Activated T-cell treated with anti-CD3 and anti-CD28 coated beads for 48 hours (primary cell): ENCODE measurements at places on chromosomes 6 and 20.

DNA sequence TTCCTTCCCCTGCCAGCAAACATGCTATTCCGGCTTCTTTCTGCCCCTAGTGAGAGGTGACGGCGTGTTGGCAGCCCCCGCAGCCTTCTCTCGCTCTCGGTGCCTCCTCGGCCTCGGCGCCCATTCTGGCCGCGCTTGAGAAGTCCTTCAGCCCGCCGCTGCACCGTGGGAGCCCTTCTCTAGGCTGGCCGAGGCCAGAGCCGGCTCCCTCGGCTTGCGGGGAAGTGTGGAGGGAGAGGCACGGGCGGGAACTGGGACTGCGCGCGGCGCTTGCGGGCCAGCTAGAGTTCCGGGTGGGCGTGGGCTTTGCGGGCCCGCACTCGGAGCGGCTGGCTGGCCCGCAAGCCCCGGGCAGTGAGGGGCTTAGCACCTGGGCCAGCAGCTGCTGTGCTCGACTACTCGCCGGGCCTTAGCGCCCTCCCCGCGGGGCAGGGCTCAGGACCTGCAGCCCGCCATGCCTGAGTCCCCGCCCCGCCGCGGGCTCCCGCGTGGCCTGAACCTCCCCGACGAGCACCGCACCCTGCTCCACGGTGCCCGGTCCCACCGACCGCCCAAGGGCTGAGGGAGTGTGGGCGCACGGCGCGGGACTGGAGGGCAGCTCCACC is 20.0 kb upstream of the PXDC1 start:
- DNase-seq = no peak

GRCh38 chr20:57399587-57400155 is 8.5 kb downstream of the RBM38 start:
- peak; percentile 60 for DNase-seq

GRCh38 chr6:52904562-52905279 is 4.8 kb downstream of the GSTA3 start:
- DNase-seq = no peak

- no peak for DNase-seq
Observed at GRCh38 chr6:151716526-151716932, 91.0 kb upstream of the ESR1 start.

DNA sequence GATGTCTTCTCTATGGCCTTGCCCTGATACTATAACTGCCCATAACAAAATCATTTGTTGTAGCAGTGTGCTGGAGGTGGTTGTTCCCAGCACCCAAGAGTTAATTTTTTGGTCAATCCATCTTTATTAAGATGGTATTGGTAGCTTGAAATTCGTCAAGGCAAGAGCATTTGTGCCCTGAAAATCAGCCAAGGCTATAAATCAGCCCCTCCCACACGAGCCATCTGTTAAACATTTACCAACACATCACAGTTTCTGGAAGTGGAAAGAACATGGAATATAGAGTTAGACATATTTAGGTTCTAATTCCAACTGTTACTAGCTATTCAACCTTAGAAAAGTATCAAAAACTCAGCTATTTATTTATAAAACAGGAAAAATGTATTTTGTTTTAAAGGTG is 888.4 kb upstream of the GJE1 start:
- no peak for DNase-seq

DNA sequence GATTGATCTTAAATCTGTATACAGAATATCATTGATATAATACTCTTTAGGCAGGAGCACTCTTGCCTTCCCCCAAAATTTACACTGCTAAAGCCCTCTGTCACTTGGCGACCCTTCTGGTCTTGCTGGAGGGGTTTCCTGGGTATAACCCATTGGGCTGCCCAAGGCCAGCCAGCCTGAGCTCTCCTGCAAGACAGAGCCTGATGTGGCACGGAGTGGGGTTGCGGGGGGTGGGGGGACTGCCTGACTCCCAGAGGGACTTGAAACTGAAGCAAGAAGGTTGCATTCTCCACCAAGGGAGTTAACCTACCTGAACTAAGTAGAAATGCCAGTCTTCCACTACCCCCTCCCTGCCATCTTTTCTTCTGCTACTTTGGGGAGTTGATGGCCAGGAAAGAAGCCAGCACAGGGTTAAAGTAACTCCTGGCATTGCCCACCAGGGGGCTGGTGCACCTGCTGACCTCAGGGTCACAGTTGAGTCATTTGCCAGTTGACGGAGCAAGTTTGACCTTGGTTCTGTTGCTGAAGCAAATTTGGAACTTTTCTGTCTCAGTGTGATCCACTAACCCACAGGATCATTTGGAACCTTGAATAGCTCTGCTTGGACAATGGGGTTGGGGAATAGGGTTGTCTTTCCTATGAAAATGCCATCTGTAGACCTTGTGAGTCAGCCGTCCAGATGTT is 79.4 kb downstream of the ASXL1 start:
- no peak for DNase-seq

DNA sequence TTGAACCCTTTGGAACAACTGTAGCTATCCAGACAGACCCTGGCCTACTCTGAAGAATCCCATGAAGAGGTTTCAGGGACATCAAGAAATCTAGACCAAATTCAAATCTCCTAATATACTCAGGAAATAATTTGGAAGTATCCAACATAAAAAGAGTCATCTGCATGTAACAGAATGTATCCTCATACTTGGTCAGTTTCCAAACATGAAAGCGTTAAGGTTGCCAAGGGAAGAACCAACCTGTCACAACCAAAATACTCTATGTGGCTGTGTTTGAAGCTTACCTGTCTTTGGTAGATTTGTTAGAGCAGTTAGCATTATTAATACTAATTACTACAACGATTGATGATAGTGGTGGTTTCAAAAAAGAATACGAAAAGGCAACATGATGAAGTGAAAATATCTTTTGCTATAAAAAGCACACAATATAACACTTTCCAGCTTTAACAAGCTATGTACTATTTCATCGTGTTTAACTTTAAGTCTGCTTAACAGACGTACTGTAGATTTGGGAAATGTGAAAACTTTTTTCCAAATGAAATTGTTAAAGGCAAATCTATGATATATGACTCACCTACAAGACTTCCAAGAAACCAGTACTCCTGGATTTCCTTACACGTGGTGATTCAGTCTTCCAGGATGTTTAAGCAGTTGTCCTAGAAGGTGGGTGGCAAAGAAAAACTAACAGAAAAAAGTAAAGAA is 46.6 kb upstream of the ENPP1 start:
- DNase-seq = no peak

GRCh38 chr6:157224951-157225574 is 98.3 kb downstream of the TMEM242 start:
- DNase-seq = no peak

GRCh38 chr6:143107911-143108761 is 47.4 kb downstream of the AIG1 start:
- no peak for DNase-seq

DNA sequence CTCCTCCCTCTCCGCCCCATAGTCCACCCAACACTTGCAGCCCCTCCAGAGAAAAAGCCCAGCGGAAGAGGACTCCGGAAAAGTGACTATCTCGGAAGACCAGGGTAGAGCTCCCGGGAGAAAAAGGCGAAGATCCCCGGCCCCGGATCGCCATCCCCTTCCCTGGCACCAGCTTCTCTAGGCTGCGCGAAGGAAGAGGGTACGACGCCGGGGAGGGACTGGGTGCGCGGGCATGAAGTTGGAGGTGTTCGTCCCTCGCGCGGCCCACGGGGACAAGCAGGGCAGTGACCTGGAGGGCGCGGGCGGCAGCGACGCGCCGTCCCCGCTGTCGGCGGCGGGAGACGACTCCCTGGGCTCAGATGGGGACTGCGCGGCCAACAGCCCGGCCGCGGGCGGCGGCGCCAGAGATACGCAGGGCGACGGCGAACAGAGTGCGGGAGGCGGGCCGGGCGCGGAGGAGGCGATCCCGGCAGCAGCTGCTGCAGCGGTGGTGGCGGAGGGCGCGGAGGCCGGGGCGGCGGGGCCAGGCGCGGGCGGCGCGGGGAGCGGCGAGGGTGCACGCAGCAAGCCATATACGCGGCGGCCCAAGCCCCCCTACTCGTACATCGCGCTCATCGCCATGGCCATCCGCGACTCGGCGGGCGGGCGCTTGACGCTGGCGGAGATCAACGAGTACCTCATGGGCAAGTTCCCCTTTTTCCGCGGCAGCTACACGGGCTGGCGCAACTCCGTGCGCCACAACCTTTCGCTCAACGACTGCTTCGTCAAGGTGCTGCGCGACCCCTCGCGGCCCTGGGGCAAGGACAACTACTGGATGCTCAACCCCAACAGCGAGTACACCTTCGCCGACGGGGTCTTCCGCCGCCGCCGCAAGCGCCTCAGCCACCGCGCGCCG is 822 bp downstream of the FOXQ1 start:
- no peak for DNase-seq

DNA sequence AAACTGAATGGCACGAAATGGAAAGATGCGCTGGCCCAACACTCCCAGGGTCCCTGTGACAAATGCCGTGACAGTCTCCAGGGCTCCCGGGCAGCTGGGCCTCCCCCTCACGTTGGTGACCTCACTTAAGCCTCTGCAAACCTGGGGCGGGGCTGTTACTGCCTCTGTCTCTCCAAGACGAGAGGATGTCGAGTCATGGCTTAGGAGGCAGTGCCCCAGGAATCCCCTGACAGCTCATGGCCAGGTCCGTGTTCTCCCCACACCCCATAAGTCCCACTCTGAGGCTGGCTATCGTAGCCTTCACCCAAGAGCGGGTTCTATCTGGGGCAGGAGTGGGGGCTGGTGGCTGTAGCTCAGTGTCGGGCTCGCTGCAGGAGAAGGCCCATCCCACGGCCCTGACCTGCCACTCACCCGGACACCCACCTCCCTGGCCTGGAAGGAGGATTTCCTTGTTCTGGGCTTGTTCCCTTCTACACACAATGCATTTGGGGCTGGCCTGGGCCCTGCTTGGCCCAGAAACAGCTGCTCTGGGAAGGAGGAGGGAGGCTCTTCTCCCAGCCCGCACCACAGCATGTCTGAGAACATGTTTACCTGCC is 5.6 kb upstream of the RPS21 start:
- no peak for DNase-seq

GRCh38 chr6:137076277-137077068 is 31.7 kb upstream of the IL20RA start:
- peak; percentile 46 for DNase-seq

DNA sequence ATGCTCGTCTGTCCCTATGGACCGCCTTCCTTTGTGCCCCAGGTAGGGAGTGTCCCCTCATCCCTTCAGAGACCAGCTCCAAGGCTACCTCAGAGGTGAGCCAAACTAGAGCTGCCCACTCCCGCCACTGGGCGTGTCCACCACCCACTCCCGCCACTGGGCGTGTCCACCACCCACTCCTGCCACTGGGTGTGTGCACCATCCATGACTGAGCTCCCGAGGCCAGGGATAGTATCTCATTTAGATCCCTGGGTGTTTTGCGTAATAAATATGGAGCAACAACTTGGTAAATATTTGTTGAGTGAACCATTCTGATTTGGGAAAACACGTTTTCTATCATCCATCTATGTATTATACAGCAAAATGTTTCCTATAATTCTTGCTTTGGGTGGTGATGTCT is 68.8 kb downstream of the ZBTB2 start:
- no peak for DNase-seq

GRCh38 chr6:19547507-19547906 is 289.7 kb upstream of the ID4 start:
- no peak for DNase-seq

- no peak for DNase-seq
Observed at GRCh38 chr6:157385482-157385881, 4.5 kb downstream of the ZDHHC14 start.

DNA sequence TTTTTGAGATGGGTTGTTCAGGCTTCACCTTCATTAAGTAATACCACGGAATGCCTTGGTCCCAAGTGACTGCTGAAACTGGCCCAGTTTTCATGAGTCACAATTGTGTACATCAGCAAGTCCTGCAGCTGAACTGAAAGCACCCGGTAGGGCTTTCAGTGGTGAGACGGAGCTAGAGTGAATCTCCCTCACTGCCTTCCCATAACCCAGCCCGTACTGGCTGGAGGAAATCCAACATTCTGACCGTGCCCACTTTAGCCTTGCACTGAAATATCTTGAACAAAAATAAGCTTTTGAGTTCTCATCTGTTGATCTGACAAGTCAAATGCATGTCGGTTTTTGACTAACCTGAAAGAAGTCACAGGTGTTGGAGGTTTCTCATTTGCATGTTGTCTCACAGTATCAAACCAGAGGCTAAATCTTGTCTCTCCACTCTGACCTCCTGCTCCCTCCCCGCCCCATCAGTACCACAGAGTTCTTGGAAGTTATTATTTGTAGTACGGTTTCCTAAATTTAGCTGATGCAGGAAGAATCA is 35.9 kb downstream of the DUSP22 start:
- no peak for DNase-seq

- DNase-seq = no peak
Observed at GRCh38 chr6:139990026-139990686, 615.7 kb upstream of the CITED2 start.

GRCh38 chr20:11120431-11120830 is 446.6 kb upstream of the JAG1 start:
- DNase-seq = no peak

DNA sequence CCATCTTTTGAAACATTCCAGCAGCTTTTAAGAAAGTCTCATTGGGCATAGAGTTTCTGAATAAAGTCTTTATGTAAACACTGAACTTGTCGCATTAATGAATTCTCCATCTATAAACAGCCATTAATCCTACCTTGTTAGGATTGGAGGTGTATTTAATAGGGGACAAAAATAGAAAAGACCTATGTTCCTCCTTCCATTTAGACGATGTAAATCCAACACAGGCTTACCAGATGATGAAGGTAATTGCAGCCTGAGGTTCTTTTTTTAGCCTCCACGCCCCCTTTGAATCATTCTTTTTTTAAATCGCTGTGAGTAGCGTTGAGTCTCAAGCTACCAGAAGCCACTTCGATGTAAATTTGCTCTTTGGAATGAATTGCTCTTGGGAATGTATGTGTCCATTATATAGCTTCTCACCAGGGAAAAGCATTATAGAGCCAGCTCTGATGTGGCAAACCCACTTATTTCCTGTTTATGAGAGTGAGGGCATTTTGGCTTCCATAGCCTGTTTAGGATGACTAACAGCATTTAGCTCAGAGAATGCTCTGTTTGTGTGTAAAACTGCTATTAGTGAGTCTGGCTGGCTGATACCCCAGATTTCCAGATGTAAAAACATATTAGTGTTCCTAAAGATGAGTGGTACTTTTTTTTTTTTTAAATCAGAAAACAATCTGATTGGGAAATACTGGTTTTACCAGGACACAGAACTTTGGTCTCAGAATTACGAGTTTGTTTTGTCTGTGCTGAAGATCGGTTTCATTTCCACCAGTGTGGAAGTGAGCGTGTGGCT is 74.9 kb upstream of the CLDN20 start:
- DNase-seq = no peak

- DNase-seq = no peak
Observed at GRCh38 chr6:142857233-142857761, 87.7 kb downstream of the HIVEP2 start.
